DMS153 (cell line): ENCODE measurements at places on chromosomes 4 and X.

DNA sequence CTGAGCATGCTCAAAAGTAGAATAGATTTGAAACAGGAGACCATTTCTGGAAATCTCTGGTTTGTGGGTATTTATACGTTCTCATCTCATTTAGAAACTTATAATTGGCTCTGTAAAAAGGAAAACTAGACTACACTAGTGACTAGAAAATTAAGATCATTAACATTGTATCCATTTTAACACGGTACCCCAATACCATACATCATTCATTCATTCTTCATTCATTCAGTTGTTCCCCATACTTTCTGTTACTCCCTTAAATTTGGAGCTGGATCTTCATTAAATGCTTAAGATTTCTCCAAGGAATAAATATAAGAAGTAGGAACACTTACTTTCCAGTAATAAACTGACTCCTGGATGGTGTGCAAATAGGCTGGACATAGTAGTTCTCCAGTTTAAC lies 1.3 kb downstream of the ARSJ start:
- no peak for DNase-seq

DNA sequence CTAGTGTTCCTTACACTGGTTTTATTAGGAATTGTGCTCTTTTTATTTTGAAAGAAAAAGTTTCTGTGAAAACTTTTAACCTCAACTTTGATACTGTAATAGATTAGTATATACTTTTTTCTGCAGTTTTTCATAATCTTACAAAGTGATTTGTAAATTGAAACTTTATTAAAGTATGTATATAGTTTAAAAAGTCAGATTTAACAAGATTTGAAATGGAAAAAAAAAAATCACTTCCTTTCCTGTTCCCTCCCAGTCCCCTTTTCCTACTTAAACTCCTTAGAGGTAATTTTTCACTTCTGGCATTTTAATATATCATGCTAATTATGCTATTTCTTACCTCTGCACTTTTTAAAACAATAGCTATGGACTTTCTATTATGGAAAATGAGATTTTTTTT lies 49.3 kb downstream of the PAQR3 start:
- DNase-seq = no peak

DNA sequence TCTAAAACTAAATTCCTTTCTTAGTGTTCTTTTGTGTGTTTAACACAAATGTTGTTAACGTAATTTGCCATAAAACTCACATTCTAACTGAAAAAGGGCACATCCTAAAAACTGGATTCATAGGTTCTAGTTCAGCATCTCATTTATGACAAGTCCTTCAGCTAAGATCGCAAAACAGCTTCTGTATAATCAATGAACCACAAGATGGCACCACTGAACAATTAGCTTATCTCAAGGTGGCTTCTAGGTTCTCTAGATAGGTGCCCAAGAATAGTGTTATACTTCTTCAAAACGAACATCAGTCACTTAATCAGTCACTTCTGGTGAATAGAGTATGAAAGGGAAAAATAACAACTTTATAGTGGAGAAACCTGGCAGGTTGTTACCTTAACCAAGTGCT lies 54.3 kb downstream of the NRK start:
- no peak for DNase-seq

DNA sequence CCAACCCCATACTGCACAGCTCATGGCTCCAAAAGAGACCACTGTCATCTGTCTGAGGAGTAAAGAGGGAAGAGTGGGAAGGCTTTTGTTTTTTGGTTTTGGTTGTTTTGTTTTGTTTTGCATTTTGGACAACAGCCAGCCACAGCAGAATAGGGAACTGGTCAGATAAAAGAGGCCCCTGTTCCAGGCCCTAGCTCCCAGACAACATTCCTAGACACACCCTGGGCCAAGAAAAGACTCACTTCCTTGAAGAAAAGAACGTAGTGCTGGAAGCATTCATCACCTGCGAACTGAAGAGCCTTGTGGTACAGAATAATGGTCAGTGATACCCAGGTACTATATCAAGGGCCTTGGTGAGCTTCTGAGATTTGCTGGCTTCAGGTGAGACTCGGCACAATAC lies 619.4 kb upstream of the SPANXN1 start:
- DNase-seq = no peak

DNA sequence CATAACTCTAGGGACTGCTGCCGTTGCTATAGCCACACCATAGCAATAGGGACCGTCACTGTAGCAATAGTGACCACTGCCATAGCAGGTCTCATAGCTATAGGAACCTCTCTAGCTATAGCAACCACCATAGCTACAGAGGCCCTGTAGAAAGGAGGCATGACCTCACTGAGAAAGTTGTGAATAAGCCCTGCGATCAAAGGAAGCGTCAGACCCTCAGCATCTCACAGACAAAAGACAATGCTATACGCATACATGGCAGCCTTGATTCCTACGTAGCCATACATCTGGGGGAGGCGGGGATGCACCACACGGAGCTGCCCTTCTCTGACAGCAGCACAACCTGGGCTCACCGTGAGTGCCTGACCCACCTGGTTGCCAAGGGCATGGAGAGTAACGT lies 88.5 kb downstream of the MTMR1 start:
- DNase-seq = no peak

- DNase-seq = no peak
These were observed 93.9 kb upstream of the ANKRD50 start for GRCh38 chr4:124806403-124806802.

DNA sequence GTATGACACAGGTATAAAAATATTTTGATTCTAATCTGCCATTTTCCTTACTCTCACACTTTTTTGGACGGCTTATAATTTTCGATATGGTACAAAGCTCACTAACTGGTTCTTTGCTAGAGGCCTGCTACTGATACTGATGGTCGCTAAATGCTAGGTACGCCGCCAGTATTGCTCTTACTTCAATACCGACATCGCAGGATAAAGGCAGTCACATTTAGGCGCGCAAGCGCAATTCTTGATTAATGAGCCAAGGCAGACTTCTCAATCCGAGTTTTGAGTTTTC lies 557 bp upstream of the USP38 start:
- DNase-seq = no peak

- no peak for DNase-seq
These were observed 140.8 kb upstream of the EDNRA start for GRCh38 chr4:147340111-147340510.

GRCh38 chrX:69285881-69286564 lies 120.8 kb upstream of the PJA1 start:
- no peak for DNase-seq

GRCh38 chr4:4874254-4874653 lies 14.8 kb downstream of the MSX1 start:
- no peak for DNase-seq

GRCh38 chr4:101970547-101971155 lies 180.1 kb downstream of the BANK1 start:
- DNase-seq = no peak

DNA sequence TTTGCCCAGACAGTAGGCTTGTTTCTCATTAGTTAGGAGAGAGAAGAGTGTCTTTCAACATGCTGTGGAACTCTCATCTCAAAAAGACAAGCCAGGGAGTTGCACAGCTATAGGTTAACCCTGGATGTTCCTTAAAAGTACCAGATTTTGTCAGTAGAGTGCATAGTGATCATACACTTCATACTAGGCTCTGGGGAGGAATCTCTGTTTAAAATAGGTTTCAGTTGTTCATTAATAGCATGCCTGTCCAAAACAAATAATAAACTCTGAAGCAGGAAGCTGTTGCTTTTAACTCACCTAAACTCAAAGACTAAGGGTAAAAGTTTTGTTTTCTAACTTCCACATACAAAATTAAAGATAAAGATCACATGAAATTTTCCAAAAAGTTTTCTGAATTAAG lies 1948.4 kb downstream of the C4orf33 start:
- DNase-seq = no peak

- no peak for DNase-seq
These were observed 588.8 kb downstream of the ANKRD50 start for GRCh38 chr4:124123721-124124120.

- no peak for DNase-seq
These were observed 30.9 kb upstream of the S100G start for GRCh38 chrX:16619024-16619423.

DNA sequence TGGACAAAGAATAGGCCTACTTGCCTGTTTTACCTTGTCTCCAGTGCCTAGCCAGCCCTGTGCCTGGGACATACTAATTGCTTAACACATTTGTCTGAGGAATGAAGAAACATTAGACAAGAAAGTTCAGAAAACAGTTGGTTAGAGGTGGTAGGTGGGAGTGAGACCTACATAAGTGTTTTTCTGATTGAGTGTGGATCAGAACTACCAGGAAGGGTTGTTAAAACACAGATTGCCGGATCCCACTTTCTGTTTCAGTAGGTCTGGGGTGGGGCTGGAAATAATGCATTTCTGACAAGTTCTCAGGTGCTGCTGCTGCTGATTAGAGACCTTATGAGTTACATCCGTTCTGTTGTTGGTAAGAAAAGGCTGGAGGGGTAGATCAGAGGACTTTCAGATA lies 5.7 kb upstream of the JADE1 start:
- no peak for DNase-seq

DNA sequence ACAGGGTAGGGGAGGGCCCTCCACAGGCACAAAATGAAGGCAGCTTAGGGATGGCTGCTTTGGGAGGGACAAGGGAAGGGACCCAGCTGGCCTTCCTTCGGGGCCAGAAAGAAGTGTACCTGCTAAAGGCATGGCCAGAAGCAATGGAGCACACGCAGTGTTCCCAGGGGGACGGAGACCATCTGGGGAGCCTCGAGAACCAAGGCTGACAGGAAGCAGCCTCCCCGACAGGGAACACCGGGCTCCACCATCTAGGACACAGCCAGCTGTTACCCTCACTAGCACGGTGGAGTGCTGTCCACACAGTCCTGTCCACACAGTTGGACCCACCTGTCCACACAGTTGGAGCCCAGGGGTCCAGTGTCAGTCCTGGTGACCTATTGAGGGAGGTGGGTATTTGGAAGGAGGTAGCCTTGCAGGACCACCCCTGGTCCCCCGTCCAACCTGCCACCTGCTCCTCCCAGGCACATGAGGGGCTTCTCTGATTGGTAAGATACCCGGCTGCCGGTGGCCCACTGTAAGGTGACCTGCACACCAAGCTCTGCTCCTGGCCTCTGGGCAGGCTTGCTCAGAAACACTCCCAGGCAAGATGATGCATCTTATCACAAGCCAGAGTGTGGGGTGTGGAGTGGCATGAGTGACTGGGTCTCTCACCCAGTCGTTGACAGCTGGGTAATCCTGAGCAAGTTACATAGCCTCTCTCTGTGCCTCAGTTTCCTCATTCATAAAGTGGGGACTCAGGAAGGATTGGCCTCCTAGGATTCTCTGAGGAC lies 20.5 kb upstream of the AFAP1 start:
- DNase-seq = no peak

GRCh38 chr4:89256203-89256800 lies 51.3 kb downstream of the GPRIN3 start:
- no peak for DNase-seq

- no peak for DNase-seq
These were observed 50.5 kb downstream of the RHOH start for GRCh38 chr4:40247350-40247749.
